ENCODE measurements at places on chromosomes 7 and 10. TPM values are rescaled to one million over a fixed set of nuclear protein-coding genes. Genes with fewer than 3 reads are reported as not detected.

The FLNC gene
- total RNA-seq, result 0.09 TPM

The DKK1 gene
- not detected for total RNA-seq

The EPHA1 gene
- total RNA-seq, result 0.09 TPM

The WIPF3 gene
- total RNA-seq, result not detected

The INA gene
- 0.92 TPM for total RNA-seq

The ANKRD61 gene
- 0.58 TPM for total RNA-seq

The SUFU gene
- 8.4 TPM for total RNA-seq

The SFMBT2 gene
- total RNA-seq, result 24.9 TPM

The ATOH7 gene
- total RNA-seq, result not detected

GRCh38 chr10:60974463-60975149, 30.6 kb upstream of the RHOBTB1 start:
- H3K4me1 ChIP-seq, result peaks cover 13% of the 10 kb centered on the region
- H3K27ac ChIP-seq, result peak overlapping the region; percentile 20
- no peak overlapping the region for H3K4me3 ChIP-seq
- H3K36me3 ChIP-seq, result no peaks in the 10 kb centered on the region

GRCh38 chr10:110528224-110528996, 30.7 kb downstream of the DUSP5 start:
- peaks cover 25% of the 10 kb centered on the region for H3K36me3 ChIP-seq
- H3K4me3 ChIP-seq, result peak overlapping the region; percentile 57
- no peaks in the 10 kb centered on the region for H3K27me3 ChIP-seq
- peak overlapping the region; percentile 84 for H3K27ac ChIP-seq

DNA sequence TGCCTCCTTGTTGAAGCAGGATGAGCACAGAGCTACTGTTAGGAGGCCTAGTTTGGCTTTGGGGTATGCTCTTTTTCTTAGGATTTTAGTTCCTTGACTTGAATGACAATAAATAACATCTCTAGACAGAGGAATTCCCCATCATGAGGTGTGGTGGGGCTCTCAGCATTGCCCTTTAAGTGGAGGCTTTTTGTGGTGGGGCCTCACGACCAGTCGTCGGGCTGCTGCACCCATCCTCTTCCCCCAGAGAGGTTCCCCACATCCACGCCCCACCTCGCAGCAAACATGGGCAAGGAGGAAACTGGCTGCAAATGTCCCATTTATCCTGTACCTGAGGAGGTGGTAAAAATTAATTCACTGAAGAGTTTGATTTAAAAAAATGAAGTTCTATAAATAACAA, 36.1 kb upstream of the TARP start:
- peak; percentile 60 for DNase-seq
- H3K4me1 ChIP-seq, result peaks cover 6% of the 10 kb centered on the region
- H3K27me3 ChIP-seq, result no peaks in the 10 kb centered on the region
- H3K36me3 ChIP-seq, result no peaks in the 10 kb centered on the region

DNA sequence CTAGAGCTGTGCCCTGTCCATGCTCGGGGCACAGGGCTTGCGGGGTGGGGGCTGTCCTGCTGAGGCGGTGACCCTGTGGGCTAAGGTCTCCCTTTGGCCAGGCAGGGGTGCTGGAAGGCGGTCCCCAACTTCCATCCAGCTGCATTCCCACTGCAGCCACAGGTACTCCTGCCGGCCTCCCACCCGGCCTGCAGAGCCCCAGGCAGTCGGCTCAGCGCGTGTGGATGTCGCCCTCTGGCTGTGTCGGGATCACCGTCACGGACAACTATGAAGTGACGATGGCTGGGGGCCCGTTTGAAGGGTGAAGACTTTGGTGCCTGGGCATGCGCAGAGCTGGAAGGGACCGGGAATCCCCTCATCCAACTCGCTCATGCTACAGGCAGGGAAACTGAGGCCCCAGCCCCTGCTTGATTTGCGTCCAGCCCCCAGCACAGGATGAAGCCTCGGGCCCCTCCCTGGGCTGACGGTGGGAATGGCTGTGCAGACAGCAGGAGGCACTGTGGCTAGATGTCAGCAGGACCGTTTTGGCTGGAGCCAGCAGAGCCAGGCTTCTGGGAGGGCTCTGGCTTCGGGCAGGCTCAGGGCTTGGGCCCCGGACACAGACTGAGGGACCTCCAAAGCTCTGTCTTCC, 2.3 kb upstream of the TMEM184A start:
- no peaks in the 10 kb centered on the region for H3K36me3 ChIP-seq
- H3K27ac ChIP-seq, result no peak overlapping the region
- H3K4me1 ChIP-seq, result no peaks in the 10 kb centered on the region
- no peak for DNase-seq
- no peak overlapping the region for H3K4me3 ChIP-seq
- no peaks in the 10 kb centered on the region for H3K27me3 ChIP-seq

DNA sequence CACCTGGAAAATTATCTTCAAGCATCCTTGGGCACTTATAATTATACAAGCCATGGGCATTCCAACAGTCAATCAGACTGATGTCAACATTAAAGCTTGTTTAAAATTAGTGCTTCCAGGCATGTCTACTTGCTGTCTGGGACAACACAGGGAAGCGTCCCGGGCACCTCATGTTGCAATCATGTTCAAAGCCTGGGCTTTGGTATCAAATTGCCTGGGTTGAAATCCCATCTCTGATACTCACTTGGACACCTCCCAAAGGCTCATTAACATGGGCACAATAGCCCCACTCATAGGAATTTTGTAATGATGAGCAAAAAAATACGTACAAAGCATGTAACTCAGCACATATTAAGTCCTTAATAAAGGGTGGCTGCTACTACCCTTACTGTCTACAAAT, 14.4 kb downstream of the AIFM2 start:
- no peaks in the 10 kb centered on the region for H3K27me3 ChIP-seq
- no peak overlapping the region for H3K4me3 ChIP-seq
- DNase-seq, result no peak
- H3K36me3 ChIP-seq, result no peaks in the 10 kb centered on the region
- H3K27ac ChIP-seq, result peak overlapping the region; percentile 37
- H3K4me1 ChIP-seq, result peaks cover 2% of the 10 kb centered on the region

GRCh38 chr7:55436457-55436856, 71.3 kb downstream of the LANCL2 start:
- H3K4me3 ChIP-seq, result no peak overlapping the region
- DNase-seq, result peak; percentile 52
- peaks cover 24% of the 10 kb centered on the region for H3K4me1 ChIP-seq
- peaks cover 1% of the 10 kb centered on the region for H3K36me3 ChIP-seq

DNA sequence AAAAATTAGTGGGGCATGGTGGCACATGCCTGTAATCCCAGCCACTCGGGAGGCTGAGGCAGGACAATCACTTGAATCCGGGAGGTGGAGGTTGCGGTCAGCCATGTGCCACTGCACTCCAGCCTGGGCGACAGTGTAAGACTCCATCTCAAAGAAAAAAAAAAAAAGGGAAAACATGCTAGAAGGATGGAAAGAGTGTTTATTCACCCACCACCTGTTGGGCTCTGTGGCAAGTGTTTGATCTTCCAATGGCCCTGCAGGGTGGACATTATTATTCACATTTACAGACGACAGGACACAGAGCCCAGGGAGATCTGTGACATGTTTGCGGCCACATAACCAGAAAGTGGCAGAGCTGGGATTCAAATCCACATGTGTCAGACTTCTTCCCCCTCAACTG, 33.2 kb upstream of the SMARCD3 start:
- H3K27ac ChIP-seq, result no peak overlapping the region
- peaks cover 10% of the 10 kb centered on the region for H3K4me1 ChIP-seq
- no peak for DNase-seq
- H3K36me3 ChIP-seq, result no peaks in the 10 kb centered on the region
- peaks cover 24% of the 10 kb centered on the region for H3K27me3 ChIP-seq

DNA sequence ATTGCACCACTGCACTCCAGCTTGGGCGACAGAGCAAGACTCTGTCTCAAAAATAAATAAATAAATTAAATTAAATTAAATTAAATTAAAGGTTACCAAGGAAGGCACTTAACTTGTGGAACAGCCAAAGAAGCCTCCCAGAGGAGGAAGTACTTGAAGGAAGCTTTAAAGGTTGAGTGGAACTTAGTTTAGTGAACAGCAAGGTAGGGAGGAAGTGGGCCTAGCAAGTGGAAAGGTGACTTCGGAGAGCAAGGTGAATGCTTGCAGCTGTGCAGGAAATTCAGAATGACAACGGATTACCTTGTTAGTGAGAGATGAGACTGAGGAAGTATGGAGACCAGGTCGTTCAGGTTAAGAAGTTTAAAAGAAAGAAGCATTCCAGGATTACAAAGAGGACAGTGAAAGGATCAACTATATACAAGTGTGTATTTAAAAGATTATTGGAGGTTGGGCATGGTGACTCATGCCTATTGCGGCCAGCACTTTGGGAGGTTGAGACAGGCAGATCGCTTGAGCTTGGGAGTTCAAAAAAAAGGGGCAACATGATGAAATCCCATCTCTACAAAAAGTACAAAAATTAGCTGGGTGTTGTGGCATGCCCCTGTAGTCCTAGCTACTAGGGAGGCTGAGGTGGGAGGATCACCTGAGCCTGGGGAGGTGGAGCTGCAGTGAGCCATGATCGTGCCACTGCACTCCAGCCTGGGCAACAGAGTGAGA, 12.8 kb upstream of the RPEL1 start:
- H3K27me3 ChIP-seq, result no peaks in the 10 kb centered on the region
- H3K27ac ChIP-seq, result no peak overlapping the region
- no peaks in the 10 kb centered on the region for H3K36me3 ChIP-seq
- no peak overlapping the region for H3K4me3 ChIP-seq
- DNase-seq, result no peak

DNA sequence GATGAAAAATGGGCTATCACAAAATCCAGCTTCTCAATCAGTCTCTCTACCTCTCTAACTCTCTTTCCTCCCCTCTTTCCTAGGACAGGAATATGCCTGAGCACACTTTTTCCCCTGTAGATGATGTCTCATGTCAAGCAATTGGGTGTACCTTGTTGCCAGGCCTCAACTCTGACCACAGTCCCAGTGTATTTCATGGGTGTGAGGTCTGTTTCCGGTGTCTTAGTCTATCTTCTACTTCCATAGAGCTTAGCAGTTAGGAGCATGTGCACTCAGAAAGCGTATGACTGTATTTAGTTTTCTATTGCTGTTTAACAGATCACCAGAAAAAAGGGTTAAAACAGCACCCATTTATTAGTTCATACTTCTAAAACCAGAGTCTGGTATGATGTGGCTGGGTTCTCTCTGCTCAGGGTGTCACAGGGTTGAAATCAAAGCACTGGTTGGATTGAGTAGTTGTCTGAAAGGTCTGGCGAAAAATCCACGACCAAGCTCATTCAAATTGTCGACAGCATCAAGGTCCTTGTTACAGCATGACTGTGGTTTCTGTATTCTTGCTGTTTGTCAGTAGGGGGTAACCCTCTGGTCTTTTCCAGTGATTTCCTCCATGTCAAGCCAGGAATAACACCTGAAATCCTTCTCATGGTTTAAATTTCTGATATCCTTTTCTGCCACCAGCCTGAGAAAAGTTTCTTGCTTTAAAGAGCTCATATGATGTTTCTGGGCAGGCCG, 130.0 kb downstream of the THSD7A start:
- H3K27ac ChIP-seq, result no peak overlapping the region
- no peaks in the 10 kb centered on the region for H3K4me1 ChIP-seq
- H3K36me3 ChIP-seq, result no peaks in the 10 kb centered on the region
- DNase-seq, result no peak
- no peak overlapping the region for H3K4me3 ChIP-seq

GRCh38 chr10:32962521-32962920, 4.5 kb upstream of the ITGB1 start:
- H3K36me3 ChIP-seq, result no peaks in the 10 kb centered on the region
- H3K4me1 ChIP-seq, result peaks cover 15% of the 10 kb centered on the region
- DNase-seq, result no peak
- H3K4me3 ChIP-seq, result no peak overlapping the region

- H3K27ac ChIP-seq, result no peak overlapping the region
- no peak overlapping the region for H3K4me3 ChIP-seq
- no peaks in the 10 kb centered on the region for H3K36me3 ChIP-seq
- DNase-seq, result no peak
Observed at GRCh38 chr10:96700374-96701099, 19.8 kb downstream of the PIK3AP1 start.

DNA sequence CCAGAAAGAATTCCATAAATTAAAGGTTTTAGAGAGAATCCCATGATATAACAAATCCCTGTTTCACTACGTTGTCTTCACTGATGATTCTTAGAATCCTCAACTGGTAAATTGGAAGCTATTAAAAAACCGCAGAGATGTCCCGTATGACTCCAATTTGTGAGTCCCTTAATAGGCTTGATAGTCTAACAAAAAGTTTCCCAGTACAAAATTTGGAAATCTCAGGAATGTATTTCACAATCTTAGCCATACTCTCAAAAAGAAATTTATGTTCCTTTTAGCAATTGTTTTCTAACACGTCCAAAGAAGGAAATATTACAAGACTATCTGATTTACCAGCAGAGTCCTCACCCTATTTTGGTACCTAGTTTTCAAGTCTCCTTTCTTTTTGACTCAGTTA, 2.5 kb downstream of the TES start:
- no peaks in the 10 kb centered on the region for H3K27me3 ChIP-seq
- no peak for DNase-seq
- H3K36me3 ChIP-seq, result peaks cover 15% of the 10 kb centered on the region
- peak overlapping the region; percentile 92 for H3K4me3 ChIP-seq
- H3K4me1 ChIP-seq, result peaks cover 49% of the 10 kb centered on the region

- no peak for DNase-seq
- no peak overlapping the region for H3K4me3 ChIP-seq
- H3K36me3 ChIP-seq, result no peaks in the 10 kb centered on the region
- H3K4me1 ChIP-seq, result peaks cover 30% of the 10 kb centered on the region
Observed at GRCh38 chr10:23359692-23360380, 15.2 kb upstream of the C10orf67 start.

- no peaks in the 10 kb centered on the region for H3K4me1 ChIP-seq
- H3K27me3 ChIP-seq, result no peaks in the 10 kb centered on the region
- H3K4me3 ChIP-seq, result no peak overlapping the region
- H3K27ac ChIP-seq, result no peak overlapping the region
- no peaks in the 10 kb centered on the region for H3K36me3 ChIP-seq
Observed at GRCh38 chr7:111510584-111511378, 51.5 kb downstream of the IMMP2L start.

DNA sequence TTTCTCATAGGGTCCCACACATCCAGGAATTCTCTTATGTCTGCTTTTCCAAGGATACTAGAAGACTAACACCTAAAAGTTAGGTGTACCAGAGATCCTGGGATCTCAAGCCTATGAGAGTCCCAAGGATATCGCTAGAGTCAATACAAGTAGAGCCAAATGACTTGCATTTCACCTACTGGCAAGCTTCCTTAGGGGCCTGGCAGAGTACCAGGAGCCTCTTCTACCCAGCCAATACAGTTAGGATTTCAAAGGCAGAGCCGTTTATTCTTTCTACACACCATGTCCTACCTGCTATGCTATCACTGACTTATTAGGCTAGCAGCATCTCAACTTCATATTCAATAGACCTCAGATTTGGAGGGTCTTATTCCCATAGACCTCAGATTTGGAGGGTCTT, 53.5 kb upstream of the UNC5B start:
- H3K4me3 ChIP-seq, result no peak overlapping the region
- no peak for DNase-seq
- no peak overlapping the region for H3K27ac ChIP-seq
- H3K4me1 ChIP-seq, result no peaks in the 10 kb centered on the region
- no peaks in the 10 kb centered on the region for H3K36me3 ChIP-seq

- no peaks in the 10 kb centered on the region for H3K36me3 ChIP-seq
- no peak for DNase-seq
- H3K4me1 ChIP-seq, result no peaks in the 10 kb centered on the region
Observed at GRCh38 chr10:78914502-78915189, 154.1 kb upstream of the ZMIZ1 start.

All from activated CD4-positive, alpha-beta T cell treated with anti-CD3 and anti-CD28 coated beads, Interleukin-2, amount 10 ng/mL, durations not matched to agents 24 days and 14 days (primary cell).